Sigmoid colon (tissue), 7 donors: ENCODE measurements at places on chromosomes 3 and 15. TPM values are rescaled to one million over a fixed set of nuclear protein-coding genes. Genes with fewer than 3 reads are reported as not detected.

CHRFAM7A gene
- 4.3 TPM for total RNA-seq

C3orf80 gene
- 26.0 TPM for total RNA-seq

GRCh38 chr3:120198305-120198878 lies 86.6 kb downstream of the GPR156 start:
- no peak for DNase-seq

GRCh38 chr15:101459579-101460300 lies 29.8 kb downstream of the PCSK6 start:
- peak; percentile 48 for DNase-seq

DNA sequence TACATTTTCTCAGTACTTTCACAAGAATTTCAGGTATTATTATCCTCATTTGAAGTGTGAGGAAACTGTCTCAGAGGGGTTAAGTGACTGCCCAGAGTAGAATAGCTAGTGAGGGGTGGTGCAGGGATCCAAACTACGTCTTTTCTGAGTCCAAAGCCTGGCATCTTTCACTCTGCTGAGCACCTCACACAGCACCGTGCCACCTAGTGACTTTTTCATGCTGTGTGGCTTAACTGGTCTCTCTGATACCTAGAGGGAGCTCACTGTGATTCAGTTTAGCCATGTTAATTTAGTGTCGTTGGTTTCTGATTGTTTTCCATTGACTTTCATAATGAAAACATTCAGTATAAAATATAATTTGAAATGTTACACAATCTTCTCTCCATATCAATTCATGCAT lies 91.4 kb upstream of the NLGN1 start:
- no peak for DNase-seq

- DNase-seq = no peak
Measured at GRCh38 chr3:24683633-24684384, 189.2 kb upstream of the THRB start.

DNA sequence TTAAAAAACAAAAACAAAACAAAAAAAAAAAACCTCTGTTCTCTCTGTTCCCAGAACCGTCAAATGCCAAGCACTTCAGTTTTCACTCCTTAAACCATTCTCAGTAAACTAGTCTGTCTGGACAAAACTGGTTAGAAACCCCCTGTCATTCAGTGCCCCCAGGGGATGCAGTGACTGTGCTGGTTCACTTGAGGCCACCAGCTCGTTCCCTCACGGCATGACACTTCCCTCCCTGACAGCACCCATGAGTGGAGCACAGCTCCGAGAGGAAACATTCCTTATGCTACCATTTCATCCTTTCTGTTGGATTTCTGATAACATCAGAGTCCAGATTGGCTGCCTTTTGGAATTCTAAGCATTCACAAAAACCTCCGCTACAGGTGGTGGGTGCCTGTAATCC lies 244.0 kb upstream of the TPM1 start:
- DNase-seq = no peak

GRCh38 chr3:105722943-105723556 lies 145.8 kb downstream of the CBLB start:
- no peak for DNase-seq

DNA sequence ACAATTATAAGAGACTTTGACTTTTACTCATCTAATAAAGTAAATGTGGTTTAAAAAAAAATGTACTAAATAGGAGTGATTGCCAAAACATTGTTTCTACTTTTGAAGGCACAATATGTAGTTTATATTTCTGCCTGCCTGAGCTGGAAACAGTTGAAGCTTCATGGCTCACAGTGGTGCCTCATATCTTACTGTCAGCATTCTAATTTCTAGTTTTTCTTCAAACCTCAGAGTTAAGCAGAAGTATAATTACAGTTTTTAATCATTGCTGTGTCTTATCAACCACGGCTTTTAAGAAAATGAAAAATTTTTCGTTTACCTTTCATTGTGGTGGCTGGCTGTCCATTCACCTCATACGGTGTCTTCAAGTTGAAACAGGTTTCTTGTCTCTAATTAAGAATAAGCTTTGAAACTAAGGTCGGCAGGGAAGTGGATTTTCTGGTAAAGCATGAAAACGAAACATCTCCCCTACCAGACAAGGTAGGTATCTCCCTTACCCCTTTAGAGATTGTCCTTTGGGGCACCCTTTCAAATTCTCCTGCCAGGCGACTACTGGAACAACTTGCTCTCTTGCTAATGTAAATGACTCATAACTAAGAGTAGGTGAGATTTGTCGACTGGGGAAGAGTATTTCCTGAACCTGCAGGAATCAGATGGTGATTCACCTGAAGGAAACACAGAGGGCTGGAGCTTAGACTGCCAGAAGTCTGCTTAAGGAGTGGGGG lies at the start of gene GPR87:
Gene GPR87 (minus strand): TSS at position 554 of the 725 bp plus-strand sequence. CDS start 16,720 bp downstream, outside the sequence.
- no peak for DNase-seq
